ENCODE measurements at places on chromosomes 12 and 14. TPM values are rescaled to one million over a fixed set of nuclear protein-coding genes. Genes with fewer than 3 reads are reported as not detected.

AQP2 gene
- total RNA-seq: not detected

DAO gene
- not detected for total RNA-seq

GRCh38 chr12:89349814-89350213 is 2.5 kb downstream of the DUSP6 start:
- H3K4me1 ChIP-seq: peaks cover 31% of the 10 kb centered on the region
- no peaks in the 10 kb centered on the region for H3K27me3 ChIP-seq
- H3K36me3 ChIP-seq: no peaks in the 10 kb centered on the region
- H3K4me3 ChIP-seq: no peak overlapping the region
- H3K27ac ChIP-seq: no peak overlapping the region

DNA sequence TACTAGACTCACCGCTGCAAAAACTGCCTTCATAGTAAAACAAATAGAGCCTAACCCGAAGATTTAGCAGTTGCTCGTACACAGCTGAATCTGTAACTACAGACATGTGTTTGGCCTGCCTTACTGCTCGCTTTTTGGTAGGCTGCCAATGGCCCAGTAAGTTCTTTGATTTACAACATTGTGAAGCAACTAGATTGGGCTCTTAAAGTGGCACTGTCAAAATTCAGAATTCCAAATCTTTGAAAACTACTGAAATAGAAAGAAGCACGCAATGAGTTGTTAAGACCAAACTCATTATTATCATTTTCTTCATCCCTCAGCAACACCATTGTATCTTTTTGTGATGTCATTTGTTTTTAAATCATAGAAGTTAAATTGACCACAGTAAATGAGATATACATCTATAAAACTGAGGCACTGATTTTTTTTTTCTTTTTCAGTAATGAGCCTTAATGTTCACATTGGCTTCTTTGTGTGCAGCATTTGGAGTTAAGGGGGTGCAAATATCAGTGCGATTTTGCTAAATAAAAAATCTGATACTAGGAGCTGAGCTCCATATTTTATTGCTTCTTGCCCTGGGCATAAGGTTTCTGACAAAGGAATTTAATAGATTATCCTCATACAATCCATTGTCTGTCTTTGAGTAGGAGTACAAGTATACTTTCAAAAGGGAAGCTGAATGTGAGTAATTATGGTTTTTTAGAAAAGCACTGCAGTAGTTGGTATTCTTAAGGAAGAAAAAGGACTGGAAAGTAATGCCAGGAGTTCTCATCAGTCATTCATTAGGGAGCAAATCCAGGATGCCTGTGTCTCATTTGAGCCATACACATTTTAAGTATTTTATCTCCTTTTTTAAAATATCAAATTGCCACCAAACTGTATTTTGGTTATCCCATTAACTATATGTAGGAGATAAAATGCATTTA is 138.5 kb downstream of the KICS2 start:
- H3K27me3 ChIP-seq: no peaks in the 10 kb centered on the region
- H3K4me3 ChIP-seq: no peak overlapping the region

DNA sequence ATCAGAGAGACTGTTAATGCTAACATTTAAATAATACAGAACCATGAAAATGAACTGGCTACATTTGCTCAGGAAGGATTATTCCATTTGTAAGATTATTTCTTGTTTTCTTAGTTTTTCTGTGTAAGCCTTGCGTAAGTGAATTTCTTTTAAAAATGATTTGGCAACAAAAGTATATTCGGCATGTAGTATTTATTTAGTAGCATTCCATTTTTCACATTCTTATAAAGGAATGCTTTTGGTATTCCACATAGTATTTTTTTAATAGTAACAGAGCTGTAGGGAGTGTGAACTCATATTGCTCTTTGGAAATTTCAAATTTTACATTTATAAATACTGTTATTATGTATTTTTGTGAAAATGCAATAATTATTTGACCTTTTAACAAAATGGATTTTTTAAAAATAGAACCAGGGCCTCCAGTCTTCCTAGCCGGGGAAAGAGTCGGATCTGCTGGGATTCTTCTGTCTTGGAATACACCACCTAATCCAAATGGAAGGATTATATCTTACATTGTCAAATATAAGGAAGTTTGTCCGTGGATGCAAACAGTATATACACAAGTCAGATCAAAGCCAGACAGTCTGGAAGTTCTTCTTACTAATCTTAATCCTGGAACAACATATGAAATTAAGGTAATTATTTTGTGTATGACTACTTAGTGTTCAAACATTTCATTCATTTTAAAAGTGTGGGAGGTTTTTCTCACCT is 1.2 kb downstream of the PTPRQ start:
- H3K36me3 ChIP-seq: no peaks in the 10 kb centered on the region
- DNase-seq: no peak
- no peaks in the 10 kb centered on the region for H3K4me1 ChIP-seq
- no peak overlapping the region for H3K27ac ChIP-seq
- H3K27me3 ChIP-seq: no peaks in the 10 kb centered on the region
- no peak overlapping the region for H3K4me3 ChIP-seq

GRCh38 chr12:91896286-91897024 is 249.2 kb downstream of the BTG1 start:
- no peak overlapping the region for H3K27ac ChIP-seq
- no peaks in the 10 kb centered on the region for H3K4me1 ChIP-seq
- H3K36me3 ChIP-seq: no peaks in the 10 kb centered on the region
- H3K4me3 ChIP-seq: no peak overlapping the region

DNA sequence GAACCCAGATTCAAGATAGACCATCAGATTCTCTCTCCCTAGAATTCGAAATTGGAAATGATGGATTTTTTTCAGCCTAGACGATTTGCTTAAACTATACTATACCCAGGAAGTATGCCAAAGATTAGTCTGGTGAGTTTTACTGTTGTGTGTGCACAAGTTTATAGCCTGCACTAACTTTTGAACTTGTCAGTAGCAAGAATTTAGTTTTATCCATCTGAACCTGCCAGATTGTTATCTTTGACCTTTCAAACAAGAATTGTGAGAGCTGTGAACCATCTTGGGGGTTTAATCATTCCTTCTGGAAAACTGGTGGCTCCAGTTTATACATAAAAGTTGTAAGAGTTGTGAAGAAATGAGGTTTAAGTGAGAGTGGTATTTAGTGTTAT is 243.5 kb upstream of the DAAM1 start:
- no peak overlapping the region for H3K4me3 ChIP-seq
- no peak overlapping the region for H3K27ac ChIP-seq
- no peaks in the 10 kb centered on the region for H3K4me1 ChIP-seq
- H3K27me3 ChIP-seq: no peaks in the 10 kb centered on the region
- H3K36me3 ChIP-seq: no peaks in the 10 kb centered on the region
- no peak for DNase-seq

DNA sequence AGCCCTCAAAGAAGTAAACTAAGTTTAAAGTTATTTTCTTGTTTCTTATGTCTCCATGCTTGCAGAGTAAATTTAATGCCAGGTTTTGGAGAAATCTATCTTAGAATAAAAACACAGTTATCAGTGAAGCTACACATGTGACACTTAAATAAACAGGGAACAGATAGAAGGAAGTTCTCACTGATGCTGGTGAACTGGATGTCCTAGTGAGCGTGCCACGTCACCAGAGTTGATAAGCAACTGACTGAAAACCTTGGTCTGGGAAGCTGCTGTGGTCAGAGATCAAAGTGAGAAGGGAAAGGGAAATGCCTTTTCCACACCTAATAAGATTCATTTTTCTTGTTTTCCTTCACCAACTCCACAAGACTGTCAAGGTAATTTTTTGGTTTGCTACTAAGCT is 74.8 kb upstream of the PCED1B start:
- H3K27me3 ChIP-seq: no peaks in the 10 kb centered on the region
- no peaks in the 10 kb centered on the region for H3K4me1 ChIP-seq
- DNase-seq: no peak

DNA sequence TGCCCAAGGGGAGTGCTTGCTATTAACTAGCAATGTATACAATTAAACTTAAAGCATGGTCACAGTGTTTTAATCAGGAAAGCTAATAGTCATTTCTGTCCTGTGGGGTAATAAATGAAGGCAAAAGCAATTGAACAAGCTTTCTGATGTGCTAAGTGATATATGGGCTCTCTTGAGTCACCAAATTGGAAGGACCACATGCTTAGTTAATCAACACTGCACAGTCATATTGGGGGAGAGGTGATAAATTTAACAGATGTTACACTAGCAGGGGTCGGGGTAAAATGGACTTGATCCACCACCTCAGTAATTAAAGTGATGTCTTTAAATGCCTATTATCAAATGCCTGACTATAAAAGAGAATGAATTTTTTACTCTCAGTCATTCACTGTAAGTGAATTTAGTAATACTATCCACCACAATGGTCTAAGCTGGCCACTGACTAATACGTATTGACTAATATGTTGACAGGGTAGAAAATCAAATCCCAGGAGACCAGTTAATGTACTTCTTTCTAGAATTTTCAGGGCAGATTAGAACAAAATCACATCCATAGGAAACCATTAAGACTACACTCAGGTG is 736.3 kb downstream of the RPS29 start:
- H3K4me1 ChIP-seq: no peaks in the 10 kb centered on the region
- no peaks in the 10 kb centered on the region for H3K36me3 ChIP-seq
- DNase-seq: no peak
- H3K27ac ChIP-seq: no peak overlapping the region
- no peaks in the 10 kb centered on the region for H3K27me3 ChIP-seq
- H3K4me3 ChIP-seq: no peak overlapping the region

- no peak overlapping the region for H3K27ac ChIP-seq
- peaks cover 5% of the 10 kb centered on the region for H3K4me1 ChIP-seq
- H3K4me3 ChIP-seq: no peak overlapping the region
- H3K27me3 ChIP-seq: no peaks in the 10 kb centered on the region
- DNase-seq: peak; percentile 61
Measured at GRCh38 chr12:67355428-67356379, 86.5 kb downstream of the CAND1 start.

DNA sequence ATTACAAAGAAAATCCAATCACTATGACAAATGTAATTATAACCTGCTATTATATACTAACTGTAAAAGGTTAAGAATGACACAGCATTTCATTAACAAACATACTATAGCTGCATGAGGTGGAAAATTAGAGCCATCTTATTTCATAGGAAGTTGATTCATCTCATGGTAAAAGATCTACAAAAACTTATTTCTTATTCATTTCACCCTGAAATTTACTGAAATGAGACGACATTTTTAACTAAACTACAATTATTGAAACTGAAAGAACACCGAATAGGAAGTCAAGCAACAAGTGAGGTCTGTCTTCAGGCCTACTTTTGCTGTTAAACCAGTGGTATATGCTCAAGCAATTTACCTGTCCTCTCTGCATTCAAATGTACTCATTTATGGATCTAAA is 87.2 kb downstream of the CEP83 start:
- H3K27me3 ChIP-seq: no peaks in the 10 kb centered on the region
- H3K27ac ChIP-seq: no peak overlapping the region
- H3K4me3 ChIP-seq: no peak overlapping the region
- no peaks in the 10 kb centered on the region for H3K36me3 ChIP-seq

- H3K27ac ChIP-seq: peak within 1 kb of the TSS; percentile 80
- DNase-seq: peak; percentile 77
- H3K36me3 ChIP-seq: no peaks in the 10 kb centered on the region
- H3K27me3 ChIP-seq: no peaks in the 10 kb centered on the region
- peak within 1 kb of the TSS; percentile 99 for H3K4me3 ChIP-seq
- peaks cover 63% of the 10 kb centered on the region for H3K4me1 ChIP-seq
Measured at GRCh38 chr14:95516554-95517181, at the start of gene SYNE3. Gene SYNE3, minus strand, starts transcription at chr14:95516650. Its CDS starts 40,829 bp downstream, at chr14:95475821.
